ENCODE measurements at places on chromosomes 6 and 20. TPM values are rescaled to one million over a fixed set of nuclear protein-coding genes. Genes with fewer than 3 reads are reported as not detected.

MDFI gene
- 63.2 TPM for total RNA-seq

PPIL1 gene
- 64.2 TPM for total RNA-seq

SCRT2 gene
- 0.14 TPM for total RNA-seq

TRAM2 gene
- 14.4 TPM for total RNA-seq

GRCh38 chr6:122798099-122798641 lies 9.1 kb downstream of the SMPDL3A start:
- DNase-seq, result no peak

DNA sequence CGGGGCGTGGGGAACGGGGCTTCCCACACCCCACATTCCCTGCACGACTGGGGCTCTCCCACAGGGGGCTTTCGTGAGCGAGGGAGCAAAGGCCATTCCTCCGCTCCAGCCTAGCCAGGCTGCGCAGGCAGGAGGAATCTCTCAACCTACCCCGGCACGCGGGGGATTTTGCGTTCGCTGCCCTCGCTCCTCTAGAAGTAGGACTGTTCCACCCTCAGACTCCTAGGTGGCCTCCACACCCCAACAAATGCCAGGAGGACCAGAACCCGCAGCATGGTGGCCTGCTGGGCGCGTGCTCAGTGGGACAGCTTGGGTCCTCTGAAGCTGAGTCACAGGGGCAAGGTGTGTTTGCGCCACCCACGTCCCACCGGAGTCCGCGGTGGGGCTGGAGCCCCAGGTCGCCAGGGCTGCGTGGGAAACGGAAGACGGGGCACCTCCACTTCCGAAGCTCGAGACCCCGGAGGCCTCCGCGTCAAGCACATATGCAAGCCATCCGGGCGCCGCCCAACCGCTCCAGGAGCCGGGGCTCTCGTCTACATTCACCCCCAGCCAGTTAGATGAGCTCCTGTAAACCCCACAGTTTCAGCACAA lies 1938.5 kb upstream of the DEFB115 start:
- no peak for DNase-seq

- no peak for DNase-seq
Measured at GRCh38 chr6:168408504-168409136, 32.4 kb upstream of the SMOC2 start.

DNA sequence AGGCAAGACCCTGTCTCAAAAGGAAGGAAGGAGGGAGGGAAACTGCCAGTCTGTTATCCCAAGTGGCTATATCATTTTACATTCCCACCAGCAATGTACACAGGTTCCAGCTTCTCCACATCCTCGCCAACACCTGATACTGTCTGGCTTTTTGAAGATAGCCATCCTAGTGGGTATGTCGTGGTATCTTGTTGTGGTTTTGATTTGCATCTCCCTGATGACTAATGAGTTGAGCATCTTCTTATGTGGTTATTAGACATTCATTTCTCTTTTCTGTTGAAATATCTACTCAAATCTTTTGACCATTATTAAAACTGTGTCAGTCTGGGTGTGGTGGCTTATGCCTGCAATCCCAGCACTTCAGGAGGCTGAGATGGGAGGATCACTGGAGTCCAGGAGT lies 47.9 kb upstream of the ARID1B start:
- DNase-seq, result no peak

- DNase-seq, result no peak
Measured at GRCh38 chr6:131408811-131409210, 164.2 kb upstream of the ARG1 start.

DNA sequence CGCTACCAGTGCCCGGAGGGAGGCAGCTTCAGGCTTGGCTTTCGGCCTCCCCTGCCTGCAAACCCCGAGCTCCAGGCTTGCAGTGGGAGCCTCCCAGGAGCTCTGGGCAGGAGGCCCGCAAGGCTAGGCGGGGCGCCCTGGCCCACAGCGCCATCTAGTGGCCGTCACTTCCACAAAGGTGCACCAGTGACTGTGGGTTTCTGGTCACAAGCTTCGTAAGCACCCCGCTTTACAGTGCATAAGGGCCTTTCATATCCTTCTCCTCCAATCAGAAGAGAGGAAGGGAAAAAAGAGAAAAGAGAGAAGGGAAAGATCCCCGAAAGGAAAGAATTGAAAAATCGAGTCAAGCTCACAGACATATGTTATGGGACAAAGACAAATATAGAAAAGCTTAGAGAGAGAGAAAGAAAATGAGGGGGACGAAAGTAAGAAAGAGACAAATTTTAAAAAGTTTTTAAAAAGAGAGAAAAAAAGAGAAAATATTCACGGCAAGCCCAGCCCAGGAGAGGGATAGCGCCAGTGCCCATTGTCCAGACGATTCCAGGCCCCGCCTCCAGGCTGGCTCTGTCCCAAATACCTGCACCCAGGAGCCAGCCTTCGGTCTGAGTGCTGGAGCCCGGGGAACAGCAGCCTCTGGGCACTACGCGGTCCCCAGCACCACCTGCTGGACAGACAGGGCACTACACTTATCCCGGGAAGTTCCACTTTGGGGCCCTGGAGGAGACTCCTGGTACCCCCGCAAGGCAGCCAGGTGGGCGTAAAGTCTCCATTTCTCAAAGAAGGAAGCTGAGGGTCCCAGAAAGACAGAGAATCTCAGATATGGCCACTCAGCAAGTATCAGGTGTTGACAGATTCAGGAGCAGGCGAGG lies 207.1 kb downstream of the PREX1 start:
- DNase-seq, result peak; percentile 97
